ENCODE measurements at places on chromosomes 11 and 22.

DNA sequence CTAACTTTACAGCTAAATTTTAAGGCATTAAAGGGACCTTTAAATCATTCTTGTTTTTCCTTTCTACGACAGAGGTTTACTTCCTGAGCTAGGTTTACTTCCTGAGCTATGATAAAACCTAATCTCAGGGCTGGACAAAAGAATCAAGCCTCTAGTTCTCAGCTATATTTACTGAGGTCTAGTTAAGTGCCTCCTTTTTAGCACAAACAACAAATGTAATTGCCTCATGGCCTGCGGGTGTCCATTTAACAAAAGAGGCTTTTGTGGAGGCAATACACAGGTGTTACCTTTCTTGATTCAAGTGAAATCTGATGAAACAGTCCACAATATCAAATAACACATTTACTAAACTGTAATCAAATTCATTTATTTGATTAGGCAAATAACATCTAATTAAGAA lies 67.3 kb downstream of the IMMP1L start:
- peak; percentile 90 for DNase-seq

DNA sequence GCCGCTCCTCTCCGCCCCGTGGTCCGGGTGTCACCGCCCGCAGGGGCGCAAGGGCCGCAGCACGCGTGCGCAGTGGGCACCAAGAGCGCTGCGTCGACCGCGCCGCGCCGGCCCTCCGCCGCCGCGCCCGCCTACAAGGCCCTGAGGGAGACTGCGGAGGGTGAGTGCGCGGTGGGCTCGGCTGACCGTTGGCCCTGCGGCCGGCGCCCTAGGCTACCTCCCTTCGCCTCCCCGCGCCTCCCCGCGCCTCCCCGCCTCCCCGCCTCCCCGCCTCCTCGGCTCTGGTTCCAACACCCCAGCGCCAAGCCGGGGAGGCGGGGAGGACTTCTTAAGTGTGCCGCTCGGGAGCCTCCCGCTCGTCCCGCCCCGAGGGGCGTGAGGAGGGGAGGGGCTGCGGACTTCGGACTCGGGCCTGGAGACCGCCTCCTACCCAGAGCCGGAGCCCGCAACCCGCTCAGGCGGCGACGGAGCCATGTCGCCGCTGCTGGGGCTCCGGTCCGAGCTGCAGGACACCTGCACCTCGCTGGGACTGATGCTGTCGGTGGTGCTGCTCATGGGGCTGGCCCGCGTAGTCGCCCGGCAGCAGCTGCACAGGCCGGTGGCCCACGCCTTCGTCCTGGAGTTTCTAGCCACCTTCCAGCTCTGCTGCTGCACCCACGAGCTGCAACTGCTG lies at the start of gene AQP11:
Gene AQP11, plus strand, starts transcription at position 433 of the 673 bp plus-strand sequence. Its CDS starts 40 bp downstream, at position 473.
- DNase-seq, result no peak

GRCh38 chr22:40911772-40912171 lies 39.4 kb upstream of the RBX1 start:
- no peak for DNase-seq

GRCh38 chr22:19571207-19571795 lies 47.1 kb upstream of the CLDN5 start:
- DNase-seq, result no peak

DNA sequence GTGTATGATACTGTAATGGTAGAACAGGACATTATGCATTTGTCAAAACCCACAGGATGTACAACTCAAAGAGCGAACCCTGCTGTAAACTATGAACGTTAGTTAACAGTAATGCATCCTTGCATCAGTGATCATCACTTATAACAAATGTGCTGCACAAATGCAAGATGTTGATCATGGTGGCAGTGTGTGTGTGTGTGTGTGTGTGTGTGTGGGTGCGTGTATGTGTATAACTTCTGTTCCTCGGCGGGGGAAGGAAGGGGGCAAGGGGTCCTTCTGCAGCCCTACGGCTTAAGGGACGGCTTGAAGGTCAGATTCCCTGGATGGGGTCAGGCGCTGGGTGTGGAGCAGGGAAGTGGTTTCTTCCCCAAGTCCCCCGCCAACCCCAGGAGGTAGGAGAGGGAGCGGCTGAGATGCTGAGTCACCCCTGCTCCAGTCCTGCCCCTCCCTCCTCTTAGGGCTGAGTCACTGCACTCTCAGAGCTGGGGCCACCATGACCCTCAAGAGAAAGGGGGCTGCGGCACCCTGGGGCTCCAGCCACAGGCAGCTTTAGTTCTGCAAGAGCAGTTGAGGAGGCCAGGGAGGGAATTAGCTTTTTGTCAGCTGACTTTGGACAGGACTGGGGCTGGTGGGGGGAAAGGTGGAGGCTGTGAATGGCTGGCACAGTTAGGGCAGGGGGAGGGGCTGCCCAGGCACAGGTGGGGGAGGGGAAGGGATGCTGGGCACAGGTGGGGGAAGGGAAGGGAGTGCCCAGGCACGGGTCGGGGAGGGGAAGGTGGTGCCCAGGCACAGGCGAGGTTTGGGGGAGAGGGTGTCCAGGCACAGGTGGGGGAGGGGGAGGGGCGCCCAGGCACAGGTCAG lies 8.8 kb upstream of the CTSD start:
- no peak for DNase-seq

DNA sequence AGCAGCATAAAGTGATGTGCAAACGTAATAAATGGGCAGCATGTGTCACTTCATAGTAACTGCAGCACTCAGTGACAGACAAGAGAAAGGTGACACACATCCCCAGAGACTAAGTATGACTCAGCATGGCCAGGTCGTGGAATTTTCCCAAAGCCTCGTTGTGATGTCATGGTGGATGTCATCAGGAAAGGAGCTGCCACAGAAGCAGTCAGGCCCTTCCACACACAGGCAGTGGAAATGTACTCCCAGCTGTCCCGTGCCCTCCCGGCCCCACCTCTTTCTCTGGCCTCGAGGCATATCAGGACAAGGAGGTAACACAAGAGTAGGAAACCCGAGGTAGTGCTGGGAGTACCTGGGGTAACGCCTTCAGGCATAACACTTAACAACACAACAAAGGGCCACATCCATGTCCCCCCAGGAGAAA lies 8.1 kb downstream of the PC start:
- DNase-seq, result no peak

DNA sequence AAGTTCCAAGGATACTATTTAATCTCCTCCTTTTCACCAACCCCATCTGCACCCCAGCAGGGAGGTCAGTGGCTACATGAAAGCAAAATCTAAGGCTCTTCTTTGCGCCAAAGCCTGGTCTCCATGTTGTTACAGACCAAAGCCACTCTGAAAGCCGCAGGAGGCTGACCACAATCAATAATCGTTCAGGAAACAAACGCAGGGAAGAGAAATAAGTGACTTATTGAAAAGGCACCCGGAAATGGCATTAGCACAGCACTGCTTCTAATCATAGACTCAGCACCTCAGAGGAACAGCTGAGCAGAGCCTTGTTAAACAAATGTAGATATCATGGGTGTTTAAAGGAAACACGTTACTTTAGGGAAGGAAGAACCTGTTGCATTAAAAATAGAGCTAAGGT lies 183.9 kb downstream of the KIRREL3 start:
- no peak for DNase-seq

GRCh38 chr11:119195680-119196079 lies 10.4 kb downstream of the NHERF4 start:
- no peak for DNase-seq

GRCh38 chr11:119671051-119671450 lies 57.9 kb downstream of the NECTIN1 start:
- no peak for DNase-seq

DNA sequence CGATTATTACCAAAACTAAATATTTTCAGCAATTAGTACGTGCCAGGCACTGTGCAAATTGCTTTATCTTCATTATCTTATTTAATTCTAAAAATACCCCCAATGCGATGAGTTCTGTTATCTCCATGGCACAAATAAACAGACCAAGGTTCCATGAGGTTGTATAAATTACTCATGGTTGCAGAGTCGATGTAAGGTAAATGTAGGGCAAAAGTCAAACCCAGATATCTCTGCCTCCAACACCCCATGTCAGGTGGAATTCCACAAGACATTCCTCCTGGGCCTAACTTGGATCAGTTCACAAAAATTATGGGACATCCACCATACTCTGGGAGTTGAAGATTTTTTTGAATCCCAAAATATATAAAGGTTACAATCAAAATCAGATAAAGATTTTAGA lies 43.7 kb downstream of the ISX start:
- DNase-seq, result no peak

DNA sequence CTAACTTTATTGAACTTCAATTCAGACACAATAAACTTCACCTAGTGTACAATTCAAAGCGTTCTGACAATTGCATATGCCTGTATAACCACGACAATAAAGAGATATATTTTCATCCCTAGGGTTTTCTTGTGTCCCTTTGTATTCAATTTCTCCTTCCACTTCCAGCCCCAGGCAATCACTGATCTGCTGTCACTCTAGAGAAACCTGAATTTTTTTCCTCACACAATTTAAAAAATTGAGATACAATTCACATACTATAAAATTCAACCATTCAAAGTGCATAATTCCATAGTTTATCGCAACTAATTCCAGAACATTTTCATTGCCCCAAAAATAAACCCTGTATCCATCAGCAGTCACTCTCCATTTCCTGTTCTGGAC lies 116.6 kb downstream of the MRTFA start:
- no peak for DNase-seq

GRCh38 chr11:65040847-65041622 lies at the start of gene SAC3D1:
Gene SAC3D1, plus strand, starts transcription at chr11:65041210. Its CDS starts 83 bp downstream, at chr11:65041293.
- DNase-seq, result peak; percentile 81

DNA sequence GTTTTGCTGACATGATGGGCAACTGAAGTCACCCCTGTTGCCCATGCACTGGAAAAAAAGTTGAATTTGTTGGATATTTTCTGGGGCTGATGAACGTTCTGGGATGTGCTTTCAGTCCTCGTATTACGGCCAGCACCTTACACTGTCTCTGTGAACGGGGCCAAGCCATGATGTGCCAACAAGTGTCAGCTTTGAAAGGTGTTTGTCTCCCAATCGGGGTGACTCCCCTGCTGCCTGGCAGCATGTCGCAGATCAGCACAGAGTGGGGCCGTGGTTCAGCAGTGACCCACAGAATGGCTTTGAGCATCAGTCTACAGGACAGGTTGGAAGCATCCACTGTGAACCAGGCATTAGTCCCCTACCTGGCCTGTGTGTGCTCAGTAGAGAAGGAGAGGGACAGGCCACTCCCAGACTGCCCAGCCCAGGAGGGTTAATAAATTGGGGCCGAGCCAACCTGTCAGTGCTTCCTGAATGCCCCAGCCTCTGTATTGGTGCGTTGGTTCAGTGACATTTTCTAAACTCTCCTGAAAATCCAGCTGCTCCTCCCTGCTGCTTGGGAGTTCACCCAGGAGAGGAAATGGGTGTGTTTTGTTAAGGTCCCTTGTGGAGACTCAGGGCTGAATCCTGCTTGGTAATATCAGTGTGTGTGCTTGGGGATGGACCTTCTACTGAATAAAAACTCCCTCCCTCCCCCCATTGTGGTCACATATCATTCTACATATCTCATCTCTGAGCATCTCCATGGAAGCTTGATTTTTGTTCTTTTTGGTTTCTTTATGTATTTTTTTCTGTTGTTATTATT lies 50.7 kb upstream of the TTC12 start:
- DNase-seq, result no peak

DNA sequence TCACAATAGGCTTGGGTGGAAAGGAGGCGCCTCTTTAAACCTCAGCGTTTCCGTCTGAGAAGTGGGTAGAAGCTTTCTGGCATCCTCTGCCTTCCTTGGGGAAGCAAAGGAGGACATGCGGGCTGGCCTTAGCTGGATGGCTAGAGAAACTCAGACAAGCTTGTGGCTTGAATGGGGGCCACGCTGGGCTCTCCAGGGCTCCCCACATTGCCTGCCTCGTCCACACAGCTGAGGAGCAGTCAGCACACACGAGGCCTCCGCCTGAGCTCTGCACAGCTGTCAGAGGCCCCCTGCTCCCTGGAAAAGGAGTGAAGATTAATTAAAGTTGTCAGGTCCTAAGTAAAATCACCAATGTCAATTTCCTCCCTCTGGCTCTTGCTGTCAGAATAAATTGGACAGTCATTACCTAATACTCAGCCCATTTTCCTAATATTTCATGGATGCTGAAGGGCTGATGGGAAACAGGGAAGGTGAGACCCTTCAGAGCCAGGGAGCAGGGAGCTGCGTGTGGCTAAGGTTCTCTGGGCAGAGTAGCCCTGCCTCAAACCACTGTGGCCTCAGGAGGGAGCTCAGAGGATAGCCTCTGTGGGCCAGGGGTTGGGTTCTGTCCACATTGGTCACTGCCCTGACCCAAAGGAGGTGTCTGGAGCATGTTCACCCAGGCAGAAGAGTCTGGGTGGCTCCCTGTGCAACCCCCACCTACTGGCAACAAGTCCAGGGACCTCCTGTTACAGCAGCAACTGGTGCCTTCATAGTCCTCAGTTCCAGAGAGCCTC lies 118.3 kb upstream of the CD82 start:
- no peak for DNase-seq

DNA sequence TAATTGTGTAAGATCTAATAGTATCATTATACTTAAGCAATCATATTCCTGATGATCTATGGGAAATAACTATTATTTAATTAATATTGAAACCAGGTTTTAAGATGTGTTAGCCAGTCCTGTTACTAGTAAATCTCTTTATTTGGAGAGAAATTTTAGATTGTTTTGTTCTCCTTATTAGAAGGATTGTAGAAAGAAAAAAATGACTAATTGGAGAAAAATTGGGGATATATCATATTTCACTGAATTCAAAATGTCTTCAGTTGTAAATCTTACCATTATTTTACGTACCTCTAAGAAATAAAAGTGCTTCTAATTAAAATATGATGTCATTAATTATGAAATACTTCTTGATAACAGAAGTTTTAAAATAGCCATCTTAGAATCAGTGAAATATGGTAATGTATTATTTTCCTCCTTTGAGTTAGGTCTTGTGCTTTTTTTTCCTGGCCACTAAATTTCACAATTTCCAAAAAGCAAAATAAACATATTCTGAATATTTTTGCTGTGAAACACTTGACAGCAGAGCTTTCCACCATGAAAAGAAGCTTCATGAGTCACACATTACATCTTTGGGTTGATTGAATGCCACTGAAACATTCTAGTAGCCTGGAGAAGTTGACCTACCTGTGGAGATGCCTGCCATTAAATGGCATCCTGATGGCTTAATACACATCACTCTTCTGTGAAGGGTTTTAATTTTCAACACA lies 6.4 kb downstream of the BIRC3 start:
- no peak for DNase-seq

- DNase-seq, result no peak
Observed at GRCh38 chr11:95417832-95418231, 186.8 kb upstream of the SESN3 start.

DNA sequence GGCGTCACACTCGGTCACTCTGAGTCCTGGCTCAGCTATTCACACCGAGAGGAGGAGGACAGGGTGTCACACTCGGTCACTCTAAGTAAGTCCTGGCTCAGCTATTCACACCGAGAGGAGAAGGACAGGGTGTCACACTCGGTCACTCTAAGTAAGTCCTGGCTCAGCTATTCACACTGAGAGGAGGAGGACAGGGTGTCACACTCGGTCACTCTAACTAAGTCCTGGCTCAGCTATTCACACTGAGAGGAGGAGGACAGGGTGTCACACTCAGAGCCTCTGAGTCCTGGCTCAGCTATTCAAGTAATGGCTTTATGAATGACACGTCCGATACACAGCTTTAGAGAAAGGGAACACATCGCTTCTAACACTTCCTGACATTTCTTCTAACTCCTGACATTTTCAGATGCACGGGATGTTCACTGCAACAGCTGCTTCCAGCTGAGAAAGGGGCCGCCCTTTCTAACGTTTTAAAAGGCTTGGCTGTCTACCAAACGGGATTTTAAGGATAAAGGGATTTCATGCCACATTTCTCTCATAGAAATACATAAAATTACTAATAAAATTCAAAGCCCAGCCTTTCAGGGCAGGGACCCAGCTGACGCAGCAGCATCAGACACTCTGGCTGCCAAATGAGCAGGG lies 28.1 kb downstream of the DRD4 start:
- no peak for DNase-seq

GRCh38 chr11:66568124-66568916 lies at the start of gene CTSF:
Gene CTSF, minus strand, starts transcription at chr11:66568606. Its CDS starts 120 bp downstream, at chr11:66568486.
- DNase-seq, result no peak

GRCh38 chr11:63931045-63931444 lies 7.8 kb upstream of the NAA40 start:
- DNase-seq, result no peak
